ENCODE measurements at places on chromosomes 1 and 21. TPM values are rescaled to one million over a fixed set of nuclear protein-coding genes. Genes with fewer than 3 reads are reported as not detected.

OR10Z1 gene
- not detected for total RNA-seq

ZNF683 gene
- total RNA-seq: not detected

RGS7 gene
- total RNA-seq: 2.5 TPM

SGIP1 gene
- 2.6 TPM for total RNA-seq

TNFRSF14 gene
- total RNA-seq: 8.5 TPM

GRCh38 chr1:43493661-43494450, 36.8 kb upstream of the PTPRF start:
- peak overlapping the region; percentile 10 for H3K27ac ChIP-seq
- H3K4me1 ChIP-seq: peaks cover 10% of the 10 kb centered on the region
- no peaks in the 10 kb centered on the region for H3K36me3 ChIP-seq
- peak overlapping the region; percentile 28 for H3K4me3 ChIP-seq
- DNase-seq: no peak

DNA sequence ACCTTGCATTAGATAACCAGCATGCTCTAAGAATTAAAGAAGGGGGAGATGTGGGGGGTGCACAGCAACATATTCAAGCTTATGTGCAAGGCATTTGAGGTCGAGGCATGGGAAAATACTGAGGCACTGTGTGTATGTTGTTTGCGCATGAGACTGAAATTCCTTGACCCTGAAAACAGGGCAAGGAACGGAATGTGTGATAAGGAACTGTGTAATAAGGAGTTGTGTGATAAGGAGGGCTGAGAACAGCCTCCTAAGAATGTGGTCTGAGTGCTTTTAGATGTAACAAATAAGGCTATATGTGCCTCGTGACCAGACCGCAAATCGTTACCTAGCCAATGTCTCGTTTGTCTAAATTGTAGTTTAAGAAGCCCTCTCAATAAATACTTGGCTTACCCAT, 26.5 kb upstream of the ITLN1 start:
- no peaks in the 10 kb centered on the region for H3K36me3 ChIP-seq
- H3K4me1 ChIP-seq: peaks cover 12% of the 10 kb centered on the region
- H3K4me3 ChIP-seq: no peak overlapping the region
- H3K27ac ChIP-seq: peak overlapping the region; percentile 60
- DNase-seq: no peak

- peak overlapping the region; percentile 32 for H3K27ac ChIP-seq
- DNase-seq: no peak
- H3K27me3 ChIP-seq: peaks cover 23% of the 10 kb centered on the region
- H3K4me1 ChIP-seq: peaks cover 18% of the 10 kb centered on the region
- H3K4me3 ChIP-seq: peak overlapping the region; percentile 77
- no peaks in the 10 kb centered on the region for H3K36me3 ChIP-seq
Measured at GRCh38 chr1:202968895-202969295, 1.8 kb upstream of the CYB5R1 start.

DNA sequence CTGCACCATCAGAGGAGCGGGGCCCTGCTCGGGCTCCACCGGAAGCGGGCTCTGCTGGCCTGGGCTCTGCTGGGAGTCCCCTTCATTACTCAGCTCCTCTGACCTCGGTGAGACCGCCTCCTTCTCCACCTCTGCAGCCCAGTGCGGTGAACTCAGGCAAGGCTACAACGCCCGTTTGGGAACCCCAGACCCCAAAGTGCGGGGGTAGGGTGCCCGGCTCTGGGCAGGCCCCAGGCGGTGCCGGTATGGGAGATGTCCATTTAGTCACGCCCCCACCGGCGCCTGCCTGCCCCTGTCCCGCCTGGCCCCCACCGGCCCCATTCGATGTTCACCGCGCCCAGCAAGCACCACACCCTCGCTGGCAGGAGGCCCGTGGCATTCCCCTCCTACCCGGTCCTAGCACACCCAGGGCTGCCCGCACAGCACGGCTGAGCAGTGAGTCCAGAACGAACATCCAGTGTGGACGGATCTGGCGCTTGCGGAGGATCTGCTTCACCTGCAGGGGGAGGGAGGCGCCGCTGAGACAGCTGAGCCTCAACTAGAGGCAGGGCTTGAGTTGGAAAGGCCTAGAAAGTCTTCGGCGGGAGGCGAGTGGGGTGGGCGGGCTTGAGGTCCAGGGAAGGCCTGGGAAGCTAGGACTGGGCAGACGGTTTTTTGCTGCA, 10.0 kb downstream of the MAP3K6 start:
- H3K27me3 ChIP-seq: peaks cover 20% of the 10 kb centered on the region
- no peak overlapping the region for H3K4me3 ChIP-seq
- peaks cover 11% of the 10 kb centered on the region for H3K4me1 ChIP-seq

DNA sequence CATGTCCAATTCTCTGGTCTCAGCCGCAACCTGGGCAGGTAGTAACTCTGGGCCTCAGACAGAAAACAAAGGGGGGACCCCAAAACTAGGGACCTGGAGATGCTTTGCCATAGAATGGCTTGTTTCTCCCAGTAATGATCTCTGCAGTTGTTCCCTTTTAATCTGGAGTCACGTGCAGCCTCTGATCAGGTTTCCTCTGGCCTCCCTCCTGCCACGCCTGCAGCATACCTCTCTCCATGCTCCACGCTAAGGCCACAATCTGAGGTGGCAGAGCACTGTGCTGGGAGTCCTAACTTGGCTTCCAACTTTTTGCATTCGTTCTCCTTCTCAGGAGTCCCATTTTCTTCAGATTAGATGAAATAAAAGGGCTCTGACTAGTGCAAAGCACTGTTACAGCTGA, 1.9 kb downstream of the PABPC4 start:
- no peaks in the 10 kb centered on the region for H3K27me3 ChIP-seq
- DNase-seq: no peak
- H3K36me3 ChIP-seq: peaks cover 42% of the 10 kb centered on the region

- H3K27ac ChIP-seq: no peak overlapping the region
- no peaks in the 10 kb centered on the region for H3K36me3 ChIP-seq
- no peaks in the 10 kb centered on the region for H3K4me1 ChIP-seq
- no peaks in the 10 kb centered on the region for H3K27me3 ChIP-seq
- DNase-seq: no peak
- H3K4me3 ChIP-seq: no peak overlapping the region
Measured at GRCh38 chr1:221856228-221857093, 114.6 kb upstream of the DUSP10 start.

DNA sequence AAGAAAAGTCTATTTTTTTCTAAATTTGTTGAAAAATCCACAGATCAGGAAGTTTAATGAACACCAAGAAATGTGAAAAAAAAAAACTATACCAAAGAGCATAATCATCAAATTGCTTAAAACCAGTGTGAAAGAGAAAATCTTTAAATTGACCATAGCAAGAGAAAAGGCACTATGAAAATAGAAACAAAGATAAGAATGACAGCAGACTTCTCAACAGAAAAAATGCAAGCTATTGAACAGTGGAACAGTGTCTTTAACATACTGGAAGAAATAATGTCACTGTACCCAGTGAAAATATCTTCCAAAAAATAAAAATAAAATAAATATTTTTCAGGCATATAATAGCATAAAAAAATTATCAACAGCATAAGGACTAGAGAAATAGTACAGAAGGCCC, 243.0 kb upstream of the GJB5 start:
- no peak for DNase-seq
- peaks cover 2% of the 10 kb centered on the region for H3K27me3 ChIP-seq
- no peaks in the 10 kb centered on the region for H3K4me1 ChIP-seq
- H3K4me3 ChIP-seq: no peak overlapping the region
- H3K27ac ChIP-seq: no peak overlapping the region

DNA sequence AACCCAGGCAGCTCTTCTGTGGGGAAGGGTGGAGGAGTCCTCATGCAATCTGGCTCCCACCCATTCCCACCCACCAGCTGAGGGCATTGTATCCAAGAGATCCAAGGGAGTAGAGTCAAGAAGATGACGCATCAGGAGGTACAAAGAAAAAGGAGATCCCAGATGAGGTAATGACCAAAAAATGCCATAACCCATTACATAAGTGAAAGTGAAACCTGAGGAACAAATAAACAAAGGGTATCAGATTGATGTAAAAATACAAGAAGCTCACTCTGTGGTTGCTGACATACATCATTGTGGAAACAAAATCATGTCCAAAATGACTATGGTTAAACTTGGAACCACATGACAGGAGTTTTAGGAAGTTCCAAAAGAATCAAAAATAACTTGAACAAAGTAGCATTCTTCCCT, 42.5 kb downstream of the CCN1 start:
- no peak for DNase-seq
- H3K4me3 ChIP-seq: no peak overlapping the region
- peaks cover 28% of the 10 kb centered on the region for H3K36me3 ChIP-seq
- no peaks in the 10 kb centered on the region for H3K4me1 ChIP-seq
- no peak overlapping the region for H3K27ac ChIP-seq

DNA sequence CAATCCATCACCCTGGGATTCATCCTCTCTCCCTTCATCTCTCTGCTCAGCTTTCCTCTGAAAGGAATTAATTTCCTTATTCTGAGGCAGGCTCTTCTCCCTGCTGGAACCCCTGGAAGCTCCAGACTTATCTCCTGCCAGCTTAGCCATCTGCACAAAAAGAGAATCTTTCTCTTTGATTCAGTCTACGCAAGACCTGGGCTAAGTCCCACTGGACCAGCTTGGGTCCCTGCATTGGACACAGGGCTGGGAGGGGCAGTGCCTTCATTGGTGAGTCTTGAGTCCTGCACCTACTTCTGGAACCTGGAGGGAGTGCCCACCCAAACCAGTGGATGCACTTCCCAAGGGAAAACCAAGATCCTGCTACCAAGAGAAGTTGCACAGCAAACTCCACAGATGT, 271.7 kb upstream of the CSF3R start:
- no peak overlapping the region for H3K4me3 ChIP-seq
- H3K4me1 ChIP-seq: no peaks in the 10 kb centered on the region
- no peak overlapping the region for H3K27ac ChIP-seq

DNA sequence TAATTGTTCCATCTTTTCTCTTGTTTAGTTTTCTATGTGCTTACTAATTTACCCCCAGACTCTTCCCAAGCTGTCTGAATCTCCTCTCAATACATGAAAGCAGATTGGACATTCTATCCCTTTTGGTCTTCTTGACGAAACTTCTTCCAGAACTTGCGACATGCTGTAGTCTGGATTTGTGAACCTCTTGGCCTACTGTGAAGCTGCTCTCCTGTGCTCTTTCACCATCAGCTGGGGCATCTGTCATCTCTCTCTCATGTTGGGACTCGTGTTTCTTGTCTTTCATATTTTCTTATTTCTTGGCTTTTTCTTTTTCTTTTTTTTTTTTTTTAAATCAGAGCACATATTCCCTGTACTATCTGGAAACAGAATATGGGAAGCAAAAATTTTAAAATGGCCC, 6.8 kb downstream of the CPT2 start:
- H3K4me1 ChIP-seq: peaks cover under 1% of the 10 kb centered on the region
- H3K36me3 ChIP-seq: peaks cover 53% of the 10 kb centered on the region
- DNase-seq: no peak
- no peaks in the 10 kb centered on the region for H3K27me3 ChIP-seq
- no peak overlapping the region for H3K27ac ChIP-seq

GRCh38 chr1:84781946-84782771, 91.9 kb upstream of the SSX2IP start:
- no peaks in the 10 kb centered on the region for H3K36me3 ChIP-seq
- H3K4me3 ChIP-seq: peak overlapping the region; percentile 62
- peak; percentile 74 for DNase-seq
- no peaks in the 10 kb centered on the region for H3K27me3 ChIP-seq
- no peaks in the 10 kb centered on the region for H3K4me1 ChIP-seq

DNA sequence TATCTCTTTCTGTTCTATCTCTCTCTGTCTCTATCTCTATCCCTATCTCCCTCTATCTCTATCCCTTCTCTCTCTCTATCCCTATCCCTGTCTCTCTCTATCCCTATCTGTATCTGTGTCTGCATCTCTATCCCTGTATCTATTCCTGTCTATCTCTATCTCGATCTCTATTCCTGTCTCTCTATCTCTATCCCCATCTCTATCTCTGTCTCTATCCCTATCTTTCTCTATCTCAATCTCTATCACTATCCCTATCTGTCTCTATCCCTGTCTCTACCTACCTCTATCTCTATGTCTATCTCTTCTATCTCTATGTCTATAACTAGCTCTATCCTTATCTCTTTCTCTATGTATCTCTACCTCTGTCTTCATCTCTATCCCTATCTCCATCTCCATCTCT, 141.4 kb upstream of the KCNJ6 start:
- H3K4me1 ChIP-seq: no peaks in the 10 kb centered on the region
- no peak for DNase-seq
- no peaks in the 10 kb centered on the region for H3K36me3 ChIP-seq
- peaks cover 27% of the 10 kb centered on the region for H3K27me3 ChIP-seq
- H3K27ac ChIP-seq: no peak overlapping the region

DNA sequence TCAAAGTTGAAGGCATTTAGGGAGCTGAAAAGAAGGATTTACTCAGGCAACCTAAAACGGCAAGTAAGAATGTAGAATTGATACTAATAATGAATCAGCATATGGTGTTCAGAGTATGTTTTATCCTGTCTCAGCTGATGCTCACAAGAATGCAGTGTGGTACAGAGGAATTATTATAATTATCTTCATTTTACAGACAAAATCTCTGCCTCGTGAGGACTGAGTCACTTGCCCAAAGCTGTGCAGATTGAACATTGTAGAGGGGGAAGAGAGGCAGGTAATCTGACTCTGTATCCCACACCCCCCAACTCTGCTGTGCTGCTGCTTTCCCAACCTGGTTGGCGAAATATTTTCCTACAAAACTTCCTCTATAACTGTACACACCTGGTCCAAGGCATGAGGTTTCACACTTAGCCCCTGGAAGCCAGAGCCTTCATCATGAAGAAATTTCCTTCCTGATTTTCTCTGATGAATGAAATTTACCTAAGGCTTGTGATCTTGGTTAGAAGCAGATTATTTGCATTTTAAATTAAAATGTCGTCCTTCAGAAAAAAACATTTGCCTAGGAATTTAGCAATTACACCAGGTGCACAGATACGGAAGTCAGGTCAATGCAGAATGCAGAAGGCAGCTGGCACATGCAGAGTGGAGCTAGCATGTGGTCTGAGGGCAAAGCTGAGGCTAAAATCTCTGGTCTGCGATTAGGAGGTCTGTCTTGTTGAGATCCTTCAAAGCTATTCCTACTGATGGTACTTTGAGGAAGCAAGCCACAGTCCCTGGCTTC, 52.8 kb downstream of the DPT start:
- H3K27ac ChIP-seq: no peak overlapping the region
- H3K36me3 ChIP-seq: no peaks in the 10 kb centered on the region
- no peak overlapping the region for H3K4me3 ChIP-seq
- DNase-seq: no peak

- peaks cover 8% of the 10 kb centered on the region for H3K27me3 ChIP-seq
- DNase-seq: no peak
- no peak overlapping the region for H3K27ac ChIP-seq
- no peaks in the 10 kb centered on the region for H3K36me3 ChIP-seq
Measured at GRCh38 chr1:152190589-152190988, 31.6 kb upstream of the RPTN start.

DNA sequence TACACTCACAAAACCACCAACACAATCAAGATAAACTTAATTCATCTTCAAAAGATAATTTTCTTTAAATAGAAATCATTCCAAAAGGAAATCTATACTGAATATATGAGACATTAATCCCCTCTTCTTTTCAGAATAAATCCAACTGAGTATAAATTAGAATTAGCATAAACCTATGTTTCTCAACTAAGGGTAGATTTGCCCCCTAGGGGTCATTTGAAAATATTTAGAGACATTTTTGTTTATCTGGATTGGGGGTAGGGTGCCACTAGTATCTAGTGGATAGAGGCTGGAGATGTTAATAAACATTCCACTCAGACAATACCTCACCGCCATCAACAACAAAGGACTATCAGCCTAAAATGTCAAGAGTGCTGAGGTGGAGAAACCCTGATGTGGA, 6.5 kb upstream of the TNFSF4 start:
- DNase-seq: no peak
- H3K4me3 ChIP-seq: no peak overlapping the region
- H3K27me3 ChIP-seq: peaks cover 2% of the 10 kb centered on the region
- no peaks in the 10 kb centered on the region for H3K36me3 ChIP-seq
- H3K4me1 ChIP-seq: peaks cover 12% of the 10 kb centered on the region

GRCh38 chr1:50995651-50996050, 25.6 kb downstream of the CDKN2C start:
- no peaks in the 10 kb centered on the region for H3K36me3 ChIP-seq
- no peak overlapping the region for H3K27ac ChIP-seq
- peaks cover 28% of the 10 kb centered on the region for H3K27me3 ChIP-seq
- H3K4me1 ChIP-seq: no peaks in the 10 kb centered on the region

All from type B pancreatic cell (in vitro differentiated cells).